ENCODE measurements at places on chromosomes 3 and 15. TPM values are rescaled to one million over a fixed set of nuclear protein-coding genes. Genes with fewer than 3 reads are reported as not detected.

DNA sequence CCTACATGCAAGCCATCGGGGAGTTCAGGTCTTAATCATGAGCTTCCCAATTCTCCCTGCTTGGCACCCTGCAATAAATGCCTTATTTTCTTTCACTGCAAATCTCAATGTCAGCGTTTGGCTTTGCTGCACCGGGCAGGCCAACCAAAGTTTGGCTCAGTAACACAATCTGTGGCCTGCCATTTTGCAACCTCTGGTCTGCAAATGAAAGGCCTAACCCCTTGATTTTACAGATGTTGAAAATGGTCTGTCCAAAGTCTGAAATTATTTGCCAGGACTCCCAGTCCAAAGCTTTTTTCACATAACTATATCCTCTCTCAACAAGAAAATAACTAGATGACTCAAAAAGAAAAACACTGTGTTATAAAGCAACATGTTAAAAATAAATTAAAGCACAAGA is 34.0 kb upstream of the LEKR1 start:
- no peak for DNase-seq
- no peak overlapping the region for H3K4me3 ChIP-seq
- H3K4me1 ChIP-seq, result peaks cover 6% of the 10 kb centered on the region
- H3K36me3 ChIP-seq, result no peaks in the 10 kb centered on the region

DNA sequence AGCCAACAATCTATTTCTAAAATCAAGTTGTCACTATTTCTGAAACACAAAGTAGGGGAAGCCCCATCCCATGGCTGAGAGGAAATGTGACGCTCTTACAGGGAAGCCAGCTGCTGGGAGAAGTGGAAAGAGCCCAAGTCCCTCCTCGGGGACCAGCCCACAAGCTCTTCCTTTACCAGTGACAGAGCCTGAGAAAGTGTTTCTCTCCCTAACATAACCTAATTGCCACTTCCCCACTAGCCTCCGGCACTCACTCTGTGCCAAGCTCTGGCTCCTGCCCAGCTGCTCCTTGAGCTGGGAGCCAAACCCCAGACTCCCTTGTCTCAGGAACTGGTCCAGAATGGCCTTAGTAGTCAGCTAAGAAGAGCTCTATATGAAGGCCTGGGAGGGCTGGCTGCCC is 42.9 kb downstream of the TNFAIP8L3 start:
- H3K4me1 ChIP-seq, result peaks cover 27% of the 10 kb centered on the region
- no peaks in the 10 kb centered on the region for H3K36me3 ChIP-seq
- no peaks in the 10 kb centered on the region for H3K27me3 ChIP-seq
- no peak overlapping the region for H3K27ac ChIP-seq
- H3K4me3 ChIP-seq, result no peak overlapping the region

DNA sequence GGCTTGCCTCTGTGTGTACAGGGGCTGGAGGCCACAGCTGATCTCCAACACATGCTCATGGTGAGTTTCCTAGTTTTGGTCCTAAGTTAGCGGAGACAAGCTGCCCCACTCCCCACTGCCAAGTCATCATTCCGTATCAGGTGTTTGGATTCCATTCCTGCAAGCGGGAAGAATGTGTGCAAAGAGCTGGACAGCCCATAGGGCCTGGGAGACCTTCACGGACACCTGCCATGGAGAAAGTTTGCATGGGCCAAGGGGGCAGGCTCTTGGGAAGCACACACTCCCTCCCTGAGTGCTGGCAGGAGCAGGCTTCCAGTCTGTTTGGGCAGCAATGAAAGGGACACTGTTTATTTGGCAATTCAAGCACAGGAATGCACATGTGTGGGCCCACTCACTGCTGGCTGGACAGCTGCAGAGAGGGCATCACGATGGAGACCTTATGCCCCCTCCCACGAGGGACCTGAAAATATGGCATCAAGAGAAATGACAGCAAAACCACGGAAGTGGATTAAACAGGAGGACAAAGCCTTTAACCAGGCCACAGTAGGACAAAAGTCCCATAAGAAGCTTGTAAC is 149.7 kb downstream of the KLF13 start:
- no peak overlapping the region for H3K4me3 ChIP-seq
- no peaks in the 10 kb centered on the region for H3K36me3 ChIP-seq
- H3K27ac ChIP-seq, result no peak overlapping the region
- H3K27me3 ChIP-seq, result peaks cover 12% of the 10 kb centered on the region
- no peaks in the 10 kb centered on the region for H3K4me1 ChIP-seq

GRCh38 chr3:132346841-132347736 is 29.9 kb downstream of the ACP3 start:
- H3K4me1 ChIP-seq, result no peaks in the 10 kb centered on the region
- DNase-seq, result no peak
- no peak overlapping the region for H3K27ac ChIP-seq
- H3K36me3 ChIP-seq, result no peaks in the 10 kb centered on the region
- no peak overlapping the region for H3K4me3 ChIP-seq
- H3K27me3 ChIP-seq, result no peaks in the 10 kb centered on the region

Gene SI
- polyA plus RNA-seq, result 3.0 TPM

Gene FSIP1
- polyA plus RNA-seq, result 1.4 TPM

Gene GPR176
- polyA plus RNA-seq, result 0.60 TPM

Gene CIDEC
- polyA plus RNA-seq, result 30.6 TPM

Gene MEIS2
- polyA plus RNA-seq, result 4.2 TPM

Gene FBXO40
- polyA plus RNA-seq, result not detected

Gene INTS14
- 24.0 TPM for polyA plus RNA-seq
